ENCODE measurements at places on chromosomes 5 and 9. TPM values are rescaled to one million over a fixed set of nuclear protein-coding genes. Genes with fewer than 3 reads are reported as not detected.

GADD45G gene
- total RNA-seq = 52.3 TPM

SKIC3 gene
- 61.4 TPM for total RNA-seq

DNA sequence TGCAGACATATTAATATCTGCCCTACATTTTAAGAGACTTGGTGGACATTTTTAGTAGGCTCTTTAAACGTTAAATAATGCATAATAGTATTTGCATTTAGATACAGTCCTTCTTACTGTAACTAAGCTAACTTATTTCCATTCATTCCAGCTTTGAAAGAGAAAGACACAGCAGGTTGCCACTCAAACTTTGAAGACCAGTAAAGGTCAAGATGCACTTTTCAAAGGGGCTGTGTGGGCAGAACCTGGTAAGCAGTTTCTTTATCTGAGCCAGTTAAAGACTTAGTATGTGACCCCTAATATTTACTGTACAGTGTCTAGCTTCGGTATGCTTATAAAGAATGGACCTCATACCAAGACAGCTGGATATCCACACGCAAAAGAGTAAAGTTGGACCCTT lies 20.8 kb downstream of the PLGRKT start:
- ATAC-seq = no peak

GRCh38 chr5:74641735-74642542 lies 1.4 kb upstream of the ENC1 start:
- ATAC-seq = no peak

DNA sequence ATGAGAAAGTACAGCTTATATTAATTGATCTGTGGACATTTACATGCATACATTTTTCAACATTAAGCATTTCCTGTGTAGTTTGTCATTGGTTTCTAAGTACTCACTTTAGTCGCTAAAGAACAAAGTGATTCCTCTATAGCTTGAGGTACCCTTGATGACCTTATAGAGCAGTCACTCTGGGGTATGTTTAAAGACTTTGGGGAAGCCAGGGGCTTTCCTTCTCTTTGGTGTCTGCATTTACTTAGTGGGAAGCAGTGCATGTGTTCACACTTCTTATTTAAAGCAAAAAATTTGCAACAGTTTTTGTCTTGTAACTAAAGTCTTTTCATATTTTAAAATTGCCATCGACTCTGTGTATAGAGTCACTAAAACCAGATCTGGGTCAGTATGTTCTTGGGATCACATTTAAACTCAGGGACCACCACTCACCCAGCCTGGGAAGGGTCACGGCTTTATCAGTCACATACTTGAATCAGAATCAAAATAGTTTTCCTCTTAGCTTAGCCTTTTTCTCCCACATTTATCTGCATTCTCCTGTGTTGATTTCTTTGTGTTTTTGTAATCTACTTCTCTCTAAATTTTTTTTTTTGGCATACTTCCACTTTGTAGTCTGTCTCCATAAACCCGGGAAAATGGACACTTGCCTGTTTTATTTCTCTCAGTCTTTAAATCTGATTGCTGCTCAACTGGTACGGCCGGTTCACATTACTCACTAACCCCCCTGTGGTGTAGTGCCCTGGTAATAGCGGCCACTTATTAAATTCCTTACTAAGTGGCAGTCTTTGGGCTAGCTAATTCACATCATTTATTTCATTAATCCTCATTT lies 143.9 kb upstream of the FBN2 start:
- ATAC-seq = peak; percentile 32

Data from motor neuron (in vitro differentiated cells).